A549 (cell line): ENCODE measurements at places on chromosomes 2 and 18. TPM values are rescaled to one million over a fixed set of nuclear protein-coding genes. Genes with fewer than 3 reads are reported as not detected.
A peak's percentile ranks its signal among the peaks of the same experiment; 100 is the strongest.

FSIP2 gene
- 0.07 TPM in 1 of 3 replicates, not detected in the others for polyA plus RNA-seq

- no peak for DNase-seq
Observed at GRCh38 chr2:86677816-86678215, 42.3 kb upstream of the RMND5A start.

DNA sequence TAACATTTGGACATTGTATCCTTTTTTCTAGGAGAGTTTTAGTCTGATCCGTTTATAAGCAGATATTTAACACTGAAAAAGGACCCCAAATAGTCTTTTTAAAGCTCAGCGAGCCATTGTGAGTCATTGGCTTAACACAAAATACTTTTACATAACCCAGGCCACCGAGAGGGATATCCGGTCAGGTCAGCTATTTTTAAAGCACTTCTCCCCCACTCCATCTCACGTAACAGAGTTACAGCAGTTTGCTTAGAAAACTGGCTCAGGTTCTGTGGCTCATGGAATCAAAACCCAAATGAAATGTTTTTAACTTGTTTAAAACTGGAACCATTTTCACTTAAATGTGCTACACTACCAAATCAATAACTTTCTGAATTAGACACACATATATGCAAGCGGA, 23.9 kb downstream of the COL4A3 start:
- DNase-seq: no peak

GRCh38 chr2:205769495-205769850, 87.2 kb downstream of the NRP2 start:
- DNase-seq: no peak

C2orf72 gene
- 4.1 to 5.2 TPM (median 4.9 TPM) in 3 replicates for polyA plus RNA-seq

DNA sequence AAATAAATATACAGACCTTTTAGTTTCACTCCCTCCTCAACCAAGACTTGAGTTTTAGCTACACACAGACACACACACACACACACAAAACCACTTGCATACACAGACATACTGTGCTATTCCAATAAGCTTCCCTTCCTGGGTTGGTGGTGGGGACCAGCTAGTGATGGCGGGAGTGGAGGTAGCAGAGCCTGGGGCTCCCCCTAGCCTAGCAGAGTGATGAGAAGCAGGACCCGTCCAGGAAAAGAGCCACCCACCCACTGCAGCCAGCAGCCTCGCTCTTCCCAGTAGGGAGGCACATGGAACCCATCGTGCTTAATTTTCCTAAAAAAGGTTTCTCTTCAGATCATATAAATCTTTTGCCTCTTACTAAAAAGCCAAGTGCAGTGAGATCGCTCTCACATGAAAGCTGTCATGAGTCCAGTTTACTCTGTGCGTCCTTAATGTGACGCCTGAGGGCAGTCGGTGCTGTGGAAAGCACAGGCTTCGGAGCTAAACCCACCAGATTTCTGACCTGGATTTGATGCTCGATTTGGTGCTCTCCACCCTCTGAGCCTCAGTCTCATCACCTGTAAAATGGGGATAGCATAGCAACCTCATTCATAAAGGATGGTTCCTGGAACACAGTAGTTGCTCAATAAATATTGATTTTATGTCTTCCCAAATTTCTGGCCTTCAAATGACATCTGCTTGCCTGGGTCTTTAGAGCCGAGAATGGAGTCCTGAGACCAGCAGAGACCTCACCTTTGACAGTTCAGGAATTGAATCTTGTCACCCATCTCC, 60.1 kb upstream of the YWHAQ start:
- DNase-seq: no peak

DNA sequence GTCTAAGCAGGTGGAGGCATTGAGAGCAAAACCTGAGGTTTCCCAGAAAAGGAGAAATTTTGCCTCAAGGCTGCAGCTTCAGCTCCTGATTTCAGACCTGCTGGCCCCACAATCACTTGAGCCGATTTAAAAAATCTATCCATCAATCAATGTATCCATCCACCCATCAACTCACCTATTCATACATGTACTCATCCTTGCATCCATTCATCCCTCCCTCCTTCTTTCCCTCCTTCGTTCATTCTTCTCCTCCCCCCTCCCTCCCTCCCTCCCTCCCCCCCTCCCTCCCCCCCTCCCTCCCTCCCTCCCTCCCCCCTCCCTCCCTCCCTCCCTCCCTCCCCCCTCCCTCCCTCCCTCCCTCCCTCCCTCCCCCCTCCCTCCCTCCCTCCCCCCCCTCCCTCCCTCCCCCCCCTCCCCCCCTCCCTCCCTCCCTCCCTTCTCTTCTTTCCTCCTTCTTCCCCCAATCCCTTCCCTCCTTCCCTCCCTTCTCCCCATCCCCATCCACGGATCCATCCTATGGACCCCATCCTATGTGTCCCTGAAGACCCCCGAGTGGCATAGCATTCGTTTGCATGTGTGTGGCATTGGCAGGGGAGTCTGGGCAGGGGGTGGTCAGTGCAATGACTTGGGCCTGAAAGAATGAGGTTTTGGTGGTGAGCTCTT, 6.1 kb upstream of the PXDN start:
- no peak for DNase-seq

DNA sequence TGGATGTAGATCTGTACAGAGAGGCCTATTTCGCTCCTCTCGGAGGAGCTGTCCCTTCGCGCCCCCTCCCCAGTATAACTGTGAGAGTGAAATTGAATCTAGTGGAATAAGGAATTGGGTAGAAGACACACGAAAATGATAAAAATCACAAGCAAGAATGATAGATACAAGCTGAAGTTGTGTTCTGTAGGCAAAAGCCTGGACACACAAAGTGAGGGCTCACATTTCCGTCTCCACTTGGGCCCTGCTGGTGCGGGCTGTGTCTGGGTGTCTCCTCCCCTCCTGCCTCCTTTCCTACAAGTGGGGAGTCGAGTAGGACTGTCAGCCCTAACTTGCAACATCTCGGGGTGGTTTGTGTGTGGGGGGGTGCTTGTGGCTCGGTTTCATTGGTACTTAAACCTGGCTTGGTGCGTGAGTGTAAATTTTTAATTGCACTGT, 457 bp upstream of the SP9 start:
- no peak for DNase-seq

GRCh38 chr18:32714571-32715148, 58.2 kb downstream of the KLHL14 start:
- DNase-seq: peak; percentile 7

GRCh38 chr2:77161009-77161408, 361.2 kb downstream of the LRRTM4 start:
- no peak for DNase-seq

GRCh38 chr2:145569108-145569507, 1049.2 kb upstream of the ZEB2 start:
- peak; percentile 34 for DNase-seq

PSMD14 gene
- polyA plus RNA-seq: 166 to 190 TPM (median 176 TPM) in 3 replicates

DNA sequence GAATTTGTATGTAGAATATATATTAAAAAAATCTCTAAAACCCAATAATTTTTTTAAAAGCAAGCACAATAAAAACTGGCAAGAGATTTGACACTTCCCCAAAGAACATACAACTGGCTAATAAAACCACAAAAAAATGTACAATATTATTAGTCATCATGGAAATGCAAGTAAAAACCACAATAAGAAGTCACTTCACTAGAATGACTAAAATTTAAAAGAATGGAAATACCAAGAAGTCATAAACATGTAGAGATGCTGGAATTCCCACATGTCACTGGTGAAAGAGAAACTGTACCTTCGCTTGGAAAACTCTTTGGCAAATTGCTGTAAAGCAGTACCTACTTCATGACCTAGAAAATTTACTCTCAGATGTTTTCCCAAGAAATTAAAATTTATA, 43.4 kb upstream of the KYNU start:
- no peak for DNase-seq

DNA sequence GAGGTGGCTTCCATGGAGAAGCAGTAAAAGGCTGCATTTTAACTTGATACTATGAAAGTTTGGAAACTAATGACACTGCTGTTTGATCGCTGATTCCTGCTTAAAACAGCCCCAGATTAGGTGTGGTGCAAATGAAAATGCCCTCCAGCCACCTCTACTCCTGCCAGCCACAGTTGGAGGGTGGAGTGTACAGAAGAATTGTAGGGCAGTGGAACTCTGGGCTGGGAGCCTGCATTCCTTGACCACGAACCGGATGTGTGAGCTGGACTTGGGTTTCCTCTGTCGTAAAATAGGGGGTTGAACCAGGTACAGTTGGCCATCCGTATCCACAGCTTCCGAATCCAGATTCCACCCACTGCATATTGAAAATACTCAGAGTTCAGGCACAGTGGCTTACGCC, 84.6 kb upstream of the RFX8 start:
- DNase-seq: no peak

GRCh38 chr2:191465766-191466420, 212.0 kb upstream of the NABP1 start:
- DNase-seq: no peak

FAM237A gene
- not detected in 3 replicates for polyA plus RNA-seq

DNA sequence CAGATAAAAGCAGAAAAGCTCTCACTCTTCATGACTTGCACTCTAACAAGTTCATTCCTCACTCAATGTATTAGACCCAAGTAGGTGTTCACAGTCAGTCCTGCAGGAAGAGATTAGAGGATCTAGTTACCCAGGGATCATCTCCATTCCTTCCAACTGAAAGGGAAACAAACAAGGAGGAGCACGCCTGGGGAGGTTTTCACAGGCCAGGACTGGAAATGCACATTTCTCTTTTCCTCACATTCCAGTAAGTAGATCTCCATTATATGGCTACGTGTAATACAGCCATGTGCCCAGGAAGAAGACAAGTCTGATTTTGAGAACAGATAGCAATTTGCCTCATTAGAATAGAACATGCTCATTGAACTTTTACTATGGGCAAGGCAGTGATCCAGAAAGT, 1132.2 kb upstream of the FAM98A start:
- no peak for DNase-seq

FLACC1 gene
- 0.07 to 0.26 TPM (median 0.09 TPM) in 3 replicates for polyA plus RNA-seq

DNA sequence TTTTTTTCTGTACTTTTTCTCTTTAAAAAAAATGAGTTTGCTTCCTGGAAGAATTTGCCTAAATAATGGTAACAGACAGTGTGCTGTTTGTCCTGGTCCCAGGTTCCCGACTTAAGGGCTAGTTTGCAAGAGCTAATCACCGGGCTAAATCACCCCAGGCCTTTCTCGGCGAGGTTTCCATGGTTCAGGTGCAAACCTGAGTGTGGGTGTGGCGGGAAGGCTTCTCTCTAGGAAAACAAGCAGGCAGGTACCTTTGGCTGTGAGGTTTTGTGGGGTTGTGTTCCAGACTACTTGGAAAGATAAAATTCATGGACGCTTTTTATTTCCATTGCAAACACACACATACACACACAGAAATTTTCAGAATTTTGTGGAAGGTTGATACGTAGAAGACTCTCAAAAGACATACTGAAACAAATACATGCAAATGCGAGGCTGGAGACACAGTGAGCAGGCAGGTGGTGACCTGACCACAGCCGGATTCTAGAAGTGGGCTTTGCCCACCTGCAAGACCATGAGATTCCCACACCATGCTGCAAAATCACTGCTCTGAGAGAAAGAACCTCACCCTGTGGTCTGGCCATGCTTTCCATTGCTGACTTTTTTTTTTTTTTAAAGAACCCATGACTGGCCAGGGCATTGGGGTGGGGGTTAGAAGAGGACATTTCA, 815 bp downstream of the CNDP1 start:
- DNase-seq: no peak

ASTL gene
- not detected in 3 replicates for polyA plus RNA-seq

NT5DC4 gene
- not detected in 3 replicates for polyA plus RNA-seq

- no peak for DNase-seq
Observed at GRCh38 chr18:6537475-6537874, 122.8 kb upstream of the L3MBTL4 start.

KCNG2 gene
- polyA plus RNA-seq: not detected in 3 replicates

DNA sequence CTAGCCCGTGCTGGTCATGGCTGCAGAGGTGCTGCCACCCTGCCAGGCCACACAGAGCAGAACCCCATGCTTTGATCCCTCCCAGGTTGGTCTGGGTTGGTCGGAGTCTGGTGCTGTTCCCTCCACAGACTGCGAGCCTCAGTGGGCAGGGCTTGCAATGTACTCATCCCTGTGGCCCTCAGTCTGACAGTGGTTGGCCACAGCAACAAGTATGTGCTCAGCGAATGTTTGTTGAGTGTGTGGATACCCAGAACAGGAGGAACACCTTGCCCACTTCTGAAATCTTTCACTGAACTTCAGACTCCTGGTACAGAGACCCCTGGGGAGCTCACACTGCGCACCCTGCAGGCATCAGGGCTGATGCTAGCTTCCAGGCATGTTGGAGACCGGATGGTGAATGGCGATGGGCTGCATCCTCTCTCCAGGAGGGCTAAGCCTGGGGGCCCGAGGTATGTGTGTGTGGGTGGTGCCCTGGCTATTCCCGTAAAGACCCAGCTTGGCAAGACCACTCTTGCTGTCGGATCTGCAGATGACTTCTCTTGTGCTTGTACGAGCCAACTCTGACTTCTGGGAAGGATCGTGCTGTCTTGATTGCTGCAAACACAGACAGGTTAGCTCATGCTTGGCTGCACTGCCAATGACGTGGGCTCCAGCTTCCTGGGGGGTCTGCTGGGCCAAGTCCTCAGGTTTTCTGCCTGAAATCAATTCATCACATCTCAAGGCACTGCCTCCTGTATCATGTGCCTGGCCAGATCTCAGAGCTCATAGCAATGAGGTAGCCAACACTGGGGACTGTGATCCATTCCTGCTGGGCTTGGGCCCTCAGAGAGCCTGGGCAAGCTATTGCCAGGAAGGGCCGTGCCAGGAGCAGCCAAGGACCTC, 43.7 kb downstream of the RHOB start:
- DNase-seq: peak; percentile 9

LRRC30 gene
- not detected in 3 replicates for polyA plus RNA-seq

SERPINB12 gene
- polyA plus RNA-seq: not detected in 3 replicates

- DNase-seq: no peak
Observed at GRCh38 chr2:108409768-108410167, 32.0 kb downstream of the SULT1C4 start.

DNA sequence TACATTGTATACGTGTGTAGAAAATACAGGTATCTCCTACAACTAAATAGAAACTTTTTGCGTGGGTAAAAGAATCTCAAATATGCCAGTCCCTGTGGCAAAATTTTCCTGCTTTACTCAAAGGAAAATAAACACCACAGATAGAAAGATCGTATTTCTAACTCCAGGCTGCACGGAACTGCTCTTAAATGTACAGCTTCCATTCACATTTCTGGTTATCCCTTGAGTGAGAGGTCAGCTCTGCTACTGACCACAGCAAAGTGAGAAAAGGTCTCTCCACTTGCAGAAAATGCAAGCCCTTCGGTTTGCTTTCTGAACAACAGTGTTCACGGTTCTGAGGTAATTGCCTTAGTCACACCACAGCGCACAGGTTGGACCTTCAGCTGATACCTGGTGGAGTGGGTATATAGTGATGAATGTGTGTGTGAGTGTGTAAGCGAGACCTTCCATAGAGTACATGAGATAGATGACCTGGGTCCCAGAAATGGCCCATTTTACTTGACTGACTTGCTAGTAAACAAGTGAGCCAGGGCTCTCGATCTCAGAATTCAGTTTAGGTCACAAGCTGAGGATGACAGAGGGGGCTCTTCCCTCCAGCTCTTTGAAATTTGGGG, 52.1 kb downstream of the ALPK2 start:
- no peak for DNase-seq
